ENCODE measurements at places on chromosomes 2 and 18.

DNA sequence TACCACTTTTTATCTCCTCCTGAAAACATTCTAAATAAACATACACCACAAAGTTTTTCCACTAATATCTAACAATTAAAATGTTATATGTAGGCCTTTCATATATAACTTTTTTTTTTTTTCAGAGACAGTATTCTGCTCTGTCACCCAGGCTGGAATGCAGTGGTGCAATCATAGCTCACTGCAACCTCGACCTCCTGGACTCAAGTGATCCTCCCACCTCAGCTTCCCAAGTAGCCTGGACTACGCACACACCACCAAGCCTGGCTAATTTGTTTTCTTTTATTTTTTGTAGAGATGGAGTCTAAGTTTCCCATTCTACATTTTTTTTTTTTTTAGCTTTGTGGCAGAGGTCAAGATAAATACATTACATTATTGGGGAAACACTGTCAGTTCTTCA is 1612.6 kb upstream of the NXPH2 start:
- DNase-seq, result no peak

- no peak for DNase-seq
Measured at GRCh38 chr18:34942975-34943374, 98.2 kb upstream of the MAPRE2 start.

- no peak for DNase-seq
Measured at GRCh38 chr2:233384811-233385488, 30.7 kb downstream of the DGKD start.

- DNase-seq, result no peak
Measured at GRCh38 chr2:102768892-102769291, 7.1 kb downstream of the TMEM182 start.

DNA sequence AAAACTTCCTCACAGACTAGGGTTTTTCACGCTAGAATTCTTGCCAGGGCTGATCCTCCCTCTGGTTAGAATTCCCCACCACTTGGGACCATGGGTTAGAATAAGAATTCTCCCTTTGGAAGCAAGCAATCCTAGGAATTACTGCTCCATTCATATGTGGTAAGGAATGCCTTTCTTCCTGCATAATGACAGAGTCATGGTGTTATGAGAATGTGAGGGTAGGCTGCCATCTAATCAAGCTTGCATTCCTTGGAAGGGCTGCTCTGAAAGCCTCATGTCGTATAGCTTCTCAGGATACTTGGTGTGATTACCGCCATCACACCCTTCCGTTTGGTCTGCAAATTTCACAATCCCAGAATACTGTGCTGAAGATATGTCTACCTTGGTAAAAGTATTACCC is 1282.4 kb upstream of the PIK3C3 start:
- no peak for DNase-seq

GRCh38 chr2:157185476-157186227 is 71.9 kb upstream of the GALNT5 start:
- no peak for DNase-seq

GRCh38 chr2:227766373-227766883 is 20.7 kb downstream of the SCYGR8 start:
- peak; percentile 80 for DNase-seq

DNA sequence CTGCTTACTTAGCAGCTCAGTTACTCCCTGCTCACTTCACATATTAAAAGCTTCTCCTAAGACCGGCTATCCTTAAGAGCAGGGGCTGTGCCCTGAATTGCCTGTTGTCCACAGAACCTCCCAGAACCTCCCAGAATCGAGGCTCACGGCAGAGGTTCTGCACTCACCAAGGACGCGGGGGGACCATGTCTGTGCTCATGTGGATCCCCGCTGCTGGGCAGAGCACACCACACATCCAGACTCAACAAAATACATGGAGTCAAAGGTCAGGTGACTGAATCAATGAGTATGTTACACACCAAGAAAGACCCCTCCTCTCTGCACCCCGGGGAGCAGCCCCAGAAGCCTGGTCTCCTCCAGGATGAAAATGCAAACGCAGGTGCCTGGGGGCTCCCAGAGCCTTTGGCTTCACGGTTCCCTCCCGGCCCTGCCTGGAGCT is 149.0 kb downstream of the MBP start:
- no peak for DNase-seq

- DNase-seq, result no peak
Measured at GRCh38 chr2:207238831-207239701, 73.3 kb upstream of the KLF7 start.

- DNase-seq, result peak; percentile 52
Measured at GRCh38 chr2:12718711-12719399, 2.1 kb downstream of the TRIB2 start.

DNA sequence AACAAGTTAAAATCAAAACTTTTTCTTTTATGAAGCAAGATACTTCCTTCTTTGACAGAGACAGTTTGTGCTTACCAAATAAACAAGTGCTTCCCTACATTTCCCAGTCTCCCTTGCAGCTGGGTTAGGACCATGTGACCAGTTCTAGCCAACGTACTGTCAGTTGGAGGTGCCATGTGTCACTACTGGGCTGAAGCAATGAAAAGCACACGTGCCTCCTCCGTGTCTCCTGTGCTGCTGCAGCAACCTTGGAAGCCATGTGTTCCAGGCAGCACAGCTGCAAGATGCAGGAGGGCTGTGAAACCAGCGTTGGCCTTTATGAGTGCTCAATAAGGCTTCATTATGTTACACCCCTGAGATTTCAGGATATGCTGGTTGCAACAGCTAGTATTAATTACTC is 93.2 kb downstream of the DHRS9 start:
- no peak for DNase-seq

DNA sequence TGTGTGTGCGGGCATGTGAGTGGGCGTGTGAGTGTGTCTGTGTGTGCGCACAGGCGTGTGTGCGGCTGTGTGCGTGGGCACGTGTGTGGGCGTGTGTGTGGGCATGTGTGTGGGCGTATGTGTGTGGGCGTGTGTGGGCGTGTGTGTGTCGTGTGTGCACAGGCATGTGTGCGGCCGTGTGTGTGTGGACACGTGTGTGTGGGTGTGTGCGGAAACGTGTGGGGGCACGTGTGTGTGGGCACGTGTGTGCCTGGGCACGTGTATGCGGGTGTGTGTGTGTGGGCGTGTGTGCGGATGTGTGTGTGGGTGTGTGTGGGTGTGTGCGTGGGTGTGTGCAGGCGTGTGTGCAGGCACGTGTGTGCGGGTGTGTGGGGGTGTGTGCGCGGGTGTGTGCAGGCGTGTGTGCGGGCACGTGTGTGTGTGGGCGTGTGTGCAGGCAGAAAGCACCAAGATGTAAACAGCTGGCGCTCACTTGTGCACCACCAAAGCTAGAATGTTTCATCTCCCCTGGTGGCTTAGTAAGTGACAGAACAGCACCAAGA is 31.2 kb upstream of the ALKAL2 start:
- DNase-seq, result no peak

DNA sequence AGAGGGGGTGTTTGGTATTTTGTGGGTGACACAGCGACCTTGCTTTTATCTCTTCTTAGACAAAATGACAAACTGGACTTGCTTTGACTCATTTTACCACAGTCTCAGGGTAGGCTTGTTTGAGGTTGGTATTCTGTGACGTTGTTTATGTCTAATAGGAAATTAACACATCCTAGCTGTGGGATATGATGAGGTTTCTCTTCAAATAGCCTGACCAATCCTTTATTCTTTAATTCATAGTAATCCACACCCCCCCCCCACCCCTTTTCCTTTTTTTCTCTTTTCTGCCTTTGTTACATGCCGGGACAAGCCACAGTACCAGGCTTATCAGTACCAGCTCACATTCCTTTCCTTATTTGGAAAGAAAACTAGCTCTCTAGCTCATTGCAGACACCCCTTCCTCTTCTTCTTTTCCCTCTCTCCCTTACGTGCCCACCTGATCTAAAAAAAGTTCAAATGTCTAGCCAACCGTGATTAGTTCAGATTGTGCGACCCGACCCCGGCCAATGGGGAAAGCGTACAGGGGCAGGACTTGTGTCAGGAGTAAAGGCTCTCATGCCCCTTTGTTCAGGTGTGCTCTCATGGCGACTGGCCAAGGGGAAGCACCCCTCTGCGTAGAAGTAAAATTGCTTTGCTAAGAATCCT is 52.2 kb upstream of the PTPRM start:
- peak; percentile 29 for DNase-seq

DNA sequence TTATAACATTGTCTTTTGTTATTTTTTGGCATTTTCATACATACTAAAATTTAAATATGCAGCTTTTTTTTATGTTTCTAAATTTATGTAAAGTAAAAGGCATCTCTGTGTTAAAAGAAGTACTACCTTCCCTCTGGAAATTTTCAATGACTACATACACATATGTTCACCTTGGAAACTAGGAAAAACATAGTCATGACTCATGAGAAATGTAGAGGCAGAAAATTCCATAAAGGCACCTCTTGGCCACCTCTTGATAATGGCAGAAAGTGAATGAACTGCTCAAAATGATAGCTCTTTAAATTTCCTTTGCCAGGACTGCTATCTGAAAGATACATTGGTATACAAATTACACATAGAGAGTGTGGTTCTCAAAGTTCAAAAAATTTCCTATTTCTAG is 889.1 kb upstream of the ZEB2 start:
- DNase-seq, result no peak

DNA sequence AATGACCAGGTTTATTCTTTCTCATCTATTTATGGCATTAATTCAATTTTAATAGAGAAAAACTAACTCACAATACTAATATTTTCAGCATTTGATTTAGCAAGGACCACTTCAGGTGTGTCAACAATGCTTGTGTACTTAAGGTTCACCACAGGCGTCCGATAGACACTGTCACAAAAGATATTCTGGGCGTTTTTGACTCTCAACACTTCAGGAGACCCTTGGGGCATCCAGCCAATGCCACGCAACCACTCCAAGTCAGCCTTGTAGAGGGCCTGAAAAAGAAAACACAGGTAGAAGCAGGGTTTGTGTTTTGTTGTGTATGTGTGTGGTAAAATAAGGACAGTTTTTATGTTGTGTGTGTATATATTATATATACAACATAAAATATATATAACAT is 158.2 kb downstream of the NEB start:
- peak; percentile 51 for DNase-seq

DNA sequence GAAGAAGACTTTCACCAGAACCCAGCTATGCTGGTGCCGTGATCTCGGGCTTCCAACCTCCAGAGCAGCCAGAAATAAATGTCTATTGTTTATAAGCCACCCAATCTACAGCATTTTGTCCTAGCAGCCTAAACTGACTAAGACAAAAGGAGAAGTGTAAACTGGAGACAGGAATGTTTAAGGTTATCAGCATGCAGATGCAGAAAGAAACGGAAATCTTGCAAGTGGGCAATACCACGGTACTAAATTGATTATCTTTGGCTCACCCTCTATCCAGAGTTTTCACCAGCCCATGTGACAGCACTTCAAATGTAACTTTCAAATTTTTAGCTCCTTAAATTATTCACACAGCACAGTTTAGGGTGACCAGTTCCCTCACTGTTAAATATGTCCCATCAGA is 5.7 kb upstream of the CAPN14 start:
- DNase-seq, result no peak

GRCh38 chr2:80348953-80349352 is 44.4 kb upstream of the LRRTM1 start:
- DNase-seq, result no peak

GRCh38 chr18:62611453-62612288 is 88.8 kb downstream of the ZCCHC2 start:
- no peak for DNase-seq

DNA sequence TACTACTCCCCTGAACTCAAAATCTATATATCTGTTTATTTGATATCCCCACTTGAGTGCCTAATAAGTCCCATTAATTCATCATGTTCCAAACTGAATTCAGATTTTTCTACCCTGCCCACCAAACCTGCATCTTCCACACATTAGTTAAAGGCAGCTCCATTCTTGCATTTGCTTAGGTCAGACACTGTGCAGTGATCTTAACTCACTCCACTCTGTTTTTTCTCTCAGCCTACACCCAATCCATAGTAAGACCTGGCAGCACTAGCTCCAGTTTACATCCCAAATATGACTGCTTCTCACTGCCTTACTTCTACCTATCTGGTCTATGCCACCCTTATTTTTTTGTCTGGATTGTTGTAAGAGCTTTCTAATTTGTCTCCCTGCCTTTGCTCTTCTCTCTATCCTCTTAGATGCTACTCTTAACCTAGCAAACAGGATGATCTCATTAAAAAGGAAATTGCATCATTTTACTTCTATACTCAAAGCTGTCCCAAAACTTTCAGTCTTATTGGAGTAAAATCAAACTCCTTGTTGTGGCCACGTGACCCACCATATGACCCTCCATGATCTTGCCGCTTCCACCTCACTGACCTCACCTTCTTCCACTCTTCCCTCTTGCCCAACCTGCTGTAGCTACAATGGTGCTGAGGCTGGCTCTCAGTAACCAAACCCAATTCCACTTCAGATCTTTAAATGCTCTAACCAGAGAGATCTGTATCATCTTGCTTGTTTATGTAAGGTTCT is 274.9 kb upstream of the FANCL start:
- DNase-seq, result no peak

GRCh38 chr2:43302182-43302960 is 76.0 kb upstream of the ZFP36L2 start:
- DNase-seq, result no peak

DNA sequence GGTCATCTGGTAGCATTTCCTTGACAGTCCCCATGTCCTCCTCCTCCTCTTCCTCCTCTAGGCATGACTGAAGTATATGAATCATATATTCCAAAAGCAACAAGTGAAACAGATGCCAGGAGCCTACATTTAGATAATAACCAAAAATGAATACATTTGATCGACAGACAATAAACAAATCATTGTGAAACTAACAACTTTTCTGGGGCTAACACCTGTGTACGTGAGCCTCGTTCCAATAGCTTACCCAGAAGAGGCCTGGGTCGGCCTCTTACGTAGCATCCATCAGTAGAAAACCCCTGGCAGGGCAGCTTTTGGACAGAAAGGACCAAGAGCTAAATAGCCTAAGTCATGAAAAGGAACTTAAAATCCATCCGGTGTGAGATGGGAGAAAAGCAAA is 15.3 kb upstream of the CREG2 start:
- no peak for DNase-seq

DNA sequence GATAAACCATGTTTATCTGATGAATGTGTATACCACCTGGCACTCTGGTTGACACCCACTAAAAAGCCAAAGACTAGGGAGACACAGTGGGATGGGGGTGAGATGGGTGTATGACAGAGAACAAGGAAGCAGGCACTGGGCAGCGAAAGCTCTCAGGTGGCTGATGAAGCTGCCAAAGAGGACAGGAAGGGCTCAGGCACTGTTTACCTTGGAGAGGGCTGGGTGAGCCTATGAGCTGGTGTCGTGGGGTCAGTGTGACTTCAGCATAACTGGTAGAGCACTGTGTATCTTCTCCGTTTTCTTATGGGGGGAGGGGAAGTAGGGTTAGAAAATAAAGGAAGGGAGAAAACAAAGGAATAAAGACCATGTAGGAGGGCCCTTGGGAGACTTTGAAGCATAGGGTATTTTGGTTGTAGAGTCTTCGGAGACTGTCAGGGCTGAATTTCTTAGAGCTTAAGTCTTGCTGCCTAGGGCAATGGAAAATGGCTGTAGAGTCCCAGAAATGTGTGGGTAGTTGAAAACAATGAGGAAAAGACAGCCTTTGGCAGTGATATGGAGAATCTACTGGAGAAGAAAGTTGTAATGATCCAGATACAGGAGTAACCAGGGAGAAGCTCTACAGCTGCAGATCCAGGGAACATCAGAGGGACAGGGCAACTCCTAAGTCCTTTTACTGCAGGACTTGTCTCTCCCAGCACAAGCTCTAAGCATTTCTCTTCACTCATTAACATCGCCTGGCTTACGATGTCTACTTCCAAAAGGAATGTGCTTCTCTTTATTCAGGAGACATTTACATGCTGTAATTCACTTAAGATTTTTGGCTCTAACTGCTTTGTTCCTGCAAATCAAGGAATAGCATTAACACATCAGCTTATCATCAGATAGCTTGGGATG is 120.0 kb downstream of the AQP4 start:
- no peak for DNase-seq

Measured in lung (tissue), 17 donors.